NT2/D1 (cell line): ENCODE measurements at places on chromosomes 11 and 22.

DNA sequence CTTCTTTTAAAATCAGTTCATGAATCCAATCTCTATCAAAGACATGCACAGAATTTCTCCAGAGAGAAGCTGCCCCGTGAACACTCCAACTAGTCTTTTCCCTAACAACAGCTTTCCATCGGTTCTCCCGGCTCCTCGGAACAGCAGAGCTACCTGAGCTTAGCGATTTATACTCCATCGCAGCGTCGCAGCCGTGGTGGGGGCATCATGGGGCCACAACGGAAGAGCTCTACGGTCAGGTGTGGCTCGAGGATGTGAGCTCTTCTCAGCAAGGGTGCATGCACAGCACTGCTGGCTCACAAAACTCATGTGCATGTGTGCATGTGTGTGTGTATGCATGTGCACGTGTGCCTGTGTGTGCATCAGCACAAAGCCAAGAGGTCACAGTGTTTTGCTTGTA, 11.7 kb upstream of the MOB2 start:
- DNase-seq, result no peak

- no peak for DNase-seq
These were observed 102.4 kb upstream of the CADM1 start for GRCh38 chr11:115606498-115607220.

- no peak for DNase-seq
These were observed 4.8 kb upstream of the FAR1 start for GRCh38 chr11:13663631-13664071.

- DNase-seq, result peak; percentile 32
These were observed 496 bp downstream of the TMEM9B start for GRCh38 chr11:8963569-8964323.

- DNase-seq, result no peak
These were observed 31.2 kb downstream of the RRP8 start for GRCh38 chr11:6572215-6572614.

GRCh38 chr11:99814021-99814420, 793.3 kb downstream of the CNTN5 start:
- no peak for DNase-seq

DNA sequence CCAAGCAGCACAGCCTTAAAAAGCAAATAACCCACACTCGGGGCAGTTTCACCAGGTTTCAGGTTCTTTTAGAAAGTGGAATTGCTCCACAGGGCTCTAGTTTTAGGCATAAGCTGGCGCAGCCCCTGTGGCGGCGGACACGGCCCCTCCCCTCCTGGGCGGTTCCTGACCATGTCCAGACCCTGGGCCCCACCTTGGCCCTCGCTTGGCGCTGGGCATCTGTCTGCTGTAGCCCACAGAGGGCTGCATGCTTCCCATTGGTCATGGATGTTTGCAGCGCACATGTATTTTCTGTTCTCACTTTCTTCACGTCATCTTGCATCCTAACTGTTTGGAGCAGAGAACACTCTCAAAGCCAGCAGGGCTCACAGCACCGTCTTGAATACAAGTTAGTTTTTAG, 244.3 kb downstream of the BRD1 start:
- no peak for DNase-seq

GRCh38 chr11:8055836-8056526, 25.0 kb upstream of the TUB start:
- DNase-seq, result no peak

- peak; percentile 43 for DNase-seq
These were observed 5.6 kb downstream of the ALX4 start for GRCh38 chr11:44304091-44305025.

GRCh38 chr11:104078995-104079394, 42.6 kb downstream of the DDI1 start:
- no peak for DNase-seq

DNA sequence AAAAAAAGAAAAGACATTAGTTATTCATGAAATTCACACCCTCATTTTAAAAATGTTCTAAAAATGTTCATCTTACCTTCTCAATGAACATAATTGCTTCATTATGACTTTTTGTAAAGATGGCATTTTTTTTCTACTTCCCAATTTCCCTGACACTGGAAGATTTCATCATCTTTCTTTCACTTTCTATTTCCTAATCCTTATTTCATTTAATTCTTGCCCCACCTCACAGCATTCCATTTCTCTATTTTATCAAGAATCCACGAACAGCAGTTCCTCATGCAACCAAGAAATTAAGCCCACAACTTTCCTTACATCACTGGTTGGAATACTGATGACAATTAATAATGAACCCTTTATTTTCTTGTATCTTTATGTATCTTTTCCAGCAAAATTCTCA, 1.9 kb downstream of the PATL1 start:
- no peak for DNase-seq

- DNase-seq, result no peak
These were observed 10.2 kb upstream of the FCHSD2 start for GRCh38 chr11:73152086-73152853.

DNA sequence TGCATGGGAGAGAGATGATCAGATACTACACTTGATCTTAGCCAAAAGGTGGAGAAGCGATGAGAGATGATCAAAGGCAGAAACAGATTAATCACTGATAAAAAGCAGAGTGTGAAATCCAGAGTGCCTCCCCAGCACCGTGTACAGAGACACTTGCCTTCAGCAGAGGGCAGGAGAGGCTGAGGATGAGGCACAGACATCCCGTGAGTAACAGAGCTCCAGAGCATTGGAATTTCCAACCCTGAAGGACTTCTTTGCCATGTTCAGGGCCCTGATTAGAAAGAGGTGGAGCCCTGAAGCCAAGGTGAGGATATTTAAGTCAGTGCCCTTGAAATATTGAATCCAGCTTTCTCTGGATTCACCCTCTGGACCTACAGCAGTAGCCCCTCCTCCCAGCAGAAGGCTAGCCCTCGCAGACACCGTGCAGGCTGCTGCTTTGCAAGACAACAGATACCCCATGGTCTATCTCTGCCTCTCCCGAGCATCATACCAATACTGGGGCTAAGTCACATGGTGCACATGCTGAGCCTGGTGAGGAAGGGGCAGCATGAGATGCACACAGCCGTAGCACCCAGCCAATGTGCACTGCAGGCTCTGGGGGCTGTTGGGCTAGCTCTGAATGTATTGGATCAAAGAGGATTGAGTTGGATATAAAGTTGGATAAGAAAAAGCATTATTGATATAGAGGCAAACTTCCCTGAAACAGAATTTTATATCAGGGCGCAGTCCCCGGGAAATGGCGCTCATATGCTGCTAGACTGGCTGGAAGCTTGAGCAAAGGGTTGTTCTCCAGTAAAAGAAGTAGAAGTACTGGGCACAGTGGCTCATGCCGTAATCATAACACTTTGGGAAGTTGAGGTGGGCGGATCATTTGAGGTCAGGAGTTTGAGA, 200.3 kb upstream of the B3GAT1 start:
- no peak for DNase-seq

- DNase-seq, result no peak
These were observed 8.7 kb downstream of the DRAP1 start for GRCh38 chr11:65927904-65928397.

GRCh38 chr11:126098204-126098769, 35.6 kb upstream of the CDON start:
- no peak for DNase-seq

GRCh38 chr11:59556917-59557348, 45.6 kb downstream of the OR4D9 start:
- DNase-seq, result no peak

- no peak for DNase-seq
These were observed 324.8 kb downstream of the MN1 start for GRCh38 chr22:27476729-27477128.

DNA sequence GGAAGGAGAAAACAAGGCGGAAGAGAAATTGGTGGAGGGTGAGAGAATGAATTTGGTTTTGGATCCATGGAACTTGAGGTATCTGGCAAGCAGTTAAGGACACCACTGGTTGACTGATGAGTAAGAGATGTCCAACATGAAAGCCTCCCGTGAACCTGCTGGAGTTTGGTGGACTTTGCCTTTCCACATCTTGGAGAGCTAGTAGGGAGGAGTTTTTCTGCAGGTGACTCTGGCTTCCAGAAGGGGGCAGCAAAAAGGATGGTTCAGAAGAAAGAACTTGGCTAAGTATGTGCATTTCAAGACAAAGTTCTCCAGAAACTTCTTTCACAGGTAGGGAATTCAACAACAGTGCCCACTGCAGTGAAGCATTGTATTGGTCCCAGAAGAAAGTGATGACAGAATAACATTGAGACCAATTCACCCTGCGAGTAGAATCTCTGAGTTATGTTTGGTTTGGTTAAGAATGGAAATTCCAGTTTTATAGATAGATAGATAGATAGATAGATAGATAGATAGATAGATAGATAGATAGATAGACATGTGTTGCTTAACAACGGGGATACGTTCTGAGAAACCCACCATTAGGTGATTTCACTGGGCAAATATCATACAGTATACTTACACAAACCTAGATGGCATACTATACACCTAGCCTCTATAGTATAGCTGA, 28.5 kb downstream of the DCDC1 start:
- peak; percentile 6 for DNase-seq

GRCh38 chr22:20748731-20749428, 25.0 kb upstream of the SERPIND1 start:
- DNase-seq, result no peak

GRCh38 chr11:19242179-19242932, 1.6 kb upstream of the E2F8 start:
- DNase-seq, result no peak

GRCh38 chr11:126205359-126205758, 6.1 kb downstream of the RPUSD4 start:
- DNase-seq, result no peak

GRCh38 chr22:31623592-31624304, 38.3 kb downstream of the PISD start:
- DNase-seq, result no peak

- no peak for DNase-seq
These were observed 5.1 kb downstream of the TRIM22 start for GRCh38 chr11:5694642-5695041.

- DNase-seq, result no peak
These were observed 141.4 kb downstream of the PARVA start for GRCh38 chr11:12518606-12519385.

DNA sequence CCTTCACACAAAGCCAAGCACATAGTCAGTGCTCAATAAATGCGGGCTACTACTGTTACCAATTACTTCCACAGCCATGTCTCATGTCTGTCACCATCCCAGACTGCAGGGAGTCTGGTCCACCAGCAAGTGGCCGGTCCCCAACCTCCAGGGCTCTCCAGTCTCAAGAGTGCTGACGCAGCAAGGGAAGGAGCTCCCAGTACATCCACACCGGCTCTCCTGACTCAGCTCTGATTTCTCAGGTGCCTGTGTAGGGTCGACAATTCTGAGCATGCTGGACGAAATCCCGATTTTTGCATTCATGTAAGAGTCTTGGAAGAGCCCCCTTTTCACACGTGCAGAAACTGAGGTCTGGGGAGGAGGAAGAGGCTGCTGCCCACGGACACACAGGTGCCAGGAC, 10.3 kb upstream of the NEFH start:
- DNase-seq, result no peak

DNA sequence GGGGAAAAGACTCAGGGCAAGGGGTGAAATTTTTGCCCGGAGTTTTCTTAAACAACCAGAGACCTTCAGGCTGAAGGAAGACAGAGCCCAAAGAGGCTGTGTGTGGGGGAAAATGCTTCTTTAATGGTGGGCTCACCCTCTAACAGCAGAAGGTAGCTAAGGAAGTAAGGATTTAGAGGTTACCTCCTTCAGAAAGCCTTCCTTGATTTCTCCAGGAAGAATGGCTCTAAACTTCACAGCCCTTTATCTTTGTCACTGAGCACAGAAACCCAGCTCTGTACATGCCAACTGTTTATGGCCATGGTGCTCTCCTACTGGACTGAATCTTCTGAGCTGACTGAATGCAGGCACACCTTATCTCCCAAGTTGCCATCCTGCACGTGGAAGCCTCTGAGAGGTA, 196.0 kb downstream of the TENM4 start:
- no peak for DNase-seq

GRCh38 chr11:46336563-46337180, 10.6 kb upstream of the DGKZ start:
- DNase-seq, result no peak

GRCh38 chr11:114115451-114115928, 56.0 kb downstream of the ZBTB16 start:
- peak; percentile 27 for DNase-seq

DNA sequence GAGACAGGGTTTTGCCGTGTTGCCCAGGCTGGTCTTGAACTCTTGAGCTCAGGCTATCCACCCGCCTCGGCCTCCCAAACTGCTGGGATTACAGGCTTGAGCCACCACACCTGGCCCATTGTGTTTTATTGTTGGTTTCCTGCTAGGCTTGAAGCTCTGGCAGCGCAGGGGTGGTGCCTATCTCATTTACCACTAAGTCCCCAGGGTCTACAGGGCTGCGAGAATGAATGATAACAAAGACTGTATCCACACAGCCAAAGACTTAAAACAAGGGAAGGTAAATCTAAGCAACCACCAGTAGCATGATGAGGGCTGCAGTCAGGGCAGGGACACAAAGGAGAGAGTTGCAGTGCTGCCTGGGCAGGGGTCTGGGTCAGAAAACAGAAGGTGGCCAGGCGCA, 37.3 kb upstream of the XBP1 start:
- DNase-seq, result no peak

GRCh38 chr11:9905960-9906791, 242.3 kb downstream of the SWAP70 start:
- DNase-seq, result peak; percentile 72

- no peak for DNase-seq
These were observed 1342.8 kb downstream of the TBC1D22A start for GRCh38 chr22:48105259-48105658.

DNA sequence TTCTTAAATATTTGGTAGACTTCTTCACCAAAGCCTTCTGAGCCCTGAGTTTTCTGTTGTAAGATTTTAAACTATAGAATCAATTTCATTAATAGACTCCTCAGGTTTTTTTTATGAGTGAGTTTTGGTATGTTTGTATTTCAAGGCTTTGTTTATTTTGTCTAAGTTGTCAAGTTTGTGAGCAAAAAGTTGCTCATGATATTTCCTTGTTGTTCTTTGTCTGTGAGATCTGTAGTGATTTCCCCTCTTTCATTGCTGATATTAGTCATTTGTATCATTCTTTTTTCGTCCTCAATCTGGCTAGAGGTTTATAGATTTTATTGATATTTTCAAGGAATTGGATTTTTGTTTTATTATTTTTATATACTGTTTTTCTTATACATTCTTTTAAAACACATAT, 121.0 kb downstream of the MORC2 start:
- no peak for DNase-seq
